Right atrium auricular region (tissue), 2 donors: ENCODE measurements at places on chromosomes 6 and 20. TPM values are rescaled to one million over a fixed set of nuclear protein-coding genes. Genes with fewer than 3 reads are reported as not detected.
A peak's percentile ranks its signal among the peaks of the same experiment; 100 is the strongest.

Gene SLC22A16
- total RNA-seq: not detected

Gene OPN5
- total RNA-seq: not detected

Gene NHLRC1
- 2.4 TPM for total RNA-seq

Gene SLC22A7
- not detected for total RNA-seq

Gene TCEA2
- 17.8 TPM for total RNA-seq

Gene NKAIN4
- not detected for total RNA-seq

DNA sequence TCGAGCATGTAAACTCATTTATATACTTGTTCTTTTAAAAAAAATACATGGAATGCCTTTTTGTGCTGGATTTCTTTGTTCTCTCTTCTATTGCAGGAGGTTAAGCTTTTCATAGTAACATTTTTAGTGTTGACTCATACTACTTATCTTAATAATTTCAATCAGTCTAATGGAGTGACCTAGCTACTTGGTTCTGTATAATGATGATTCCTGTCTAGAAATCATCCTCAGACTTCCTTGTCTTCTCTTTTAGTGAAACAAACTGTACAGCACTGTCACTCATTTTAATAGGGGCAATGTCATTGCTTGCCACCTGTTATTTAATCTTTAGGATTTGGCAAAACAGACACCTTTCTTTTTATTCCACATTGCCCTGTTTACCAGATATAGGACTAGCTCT is 62.3 kb downstream of the ADGRB3 start:
- DNase-seq: no peak

DNA sequence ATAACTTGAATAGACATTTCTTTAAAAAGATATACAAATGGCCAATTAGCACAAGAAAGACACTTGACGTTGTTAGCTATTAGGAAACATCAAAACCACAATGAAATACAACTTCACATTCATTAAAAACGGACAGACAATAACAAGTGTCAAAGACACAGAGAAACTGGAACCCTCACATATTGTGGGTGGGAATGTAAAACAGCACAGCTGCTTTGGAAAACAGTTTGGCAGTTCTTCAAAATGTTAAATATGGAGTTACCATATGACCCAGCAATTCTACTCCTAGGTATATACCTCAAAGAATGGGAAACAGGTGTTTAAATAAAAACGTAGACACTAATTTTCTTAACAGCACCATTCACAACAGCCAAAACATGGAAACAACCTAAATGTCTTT is 100.5 kb upstream of the SLC22A23 start:
- DNase-seq: no peak

DNA sequence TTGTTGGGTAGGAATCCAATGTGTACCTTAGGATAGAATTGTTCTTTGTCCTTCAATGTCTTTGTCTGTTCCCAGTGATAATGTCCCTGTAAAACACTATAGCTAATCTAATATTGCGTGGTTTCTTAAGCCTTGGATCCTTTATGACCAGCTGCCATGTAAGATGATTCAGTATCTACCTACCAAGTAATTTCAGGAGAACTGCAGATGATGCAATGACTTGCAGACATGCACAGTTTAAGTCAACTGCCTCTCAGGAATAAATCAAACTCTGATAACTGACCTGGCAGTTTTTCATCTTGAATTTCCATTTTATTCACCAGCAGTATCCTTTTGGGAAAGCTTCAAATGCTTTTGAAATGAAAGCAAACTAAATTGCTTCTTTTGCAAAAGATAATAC is 157.8 kb downstream of the TPBG start:
- no peak for DNase-seq

- no peak for DNase-seq
Measured at GRCh38 chr20:3472105-3472504, 1.3 kb downstream of the ATRN start.

DNA sequence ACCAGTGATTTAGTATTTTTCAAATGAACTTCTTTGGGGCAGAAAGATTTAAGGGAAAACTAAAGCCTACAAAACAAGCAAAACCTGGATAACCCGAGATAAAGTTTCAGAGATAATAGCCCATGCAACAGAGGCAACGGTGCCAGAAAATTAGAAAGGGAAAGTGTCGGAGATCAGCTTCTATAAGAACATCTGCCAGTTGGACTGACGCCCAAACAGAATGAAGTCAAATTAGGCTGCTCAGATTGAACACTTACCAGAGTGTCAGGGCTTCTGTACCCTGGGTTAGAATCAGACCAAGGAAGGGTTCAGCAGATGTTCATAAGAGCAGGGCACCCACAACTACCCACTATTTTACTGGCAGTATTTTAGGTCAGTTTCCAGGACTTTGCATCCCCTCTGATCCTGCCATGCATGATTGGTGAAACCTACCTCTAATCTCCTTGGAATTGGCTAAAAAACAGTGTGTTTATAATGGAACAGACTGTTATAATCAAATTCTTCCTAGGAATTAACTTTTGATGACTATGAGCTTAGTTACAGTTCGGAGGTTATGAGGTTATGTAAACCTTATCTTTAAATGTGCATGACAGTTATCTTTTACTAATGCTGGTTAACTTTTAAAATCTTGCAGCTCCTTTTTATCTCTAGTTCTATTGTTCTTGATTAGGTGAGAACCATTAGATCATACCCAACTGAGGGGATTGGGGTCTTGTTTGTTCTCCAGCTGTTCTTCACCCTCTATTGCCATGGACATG is 13.1 kb downstream of the BMP2 start:
- no peak for DNase-seq

- DNase-seq: no peak
Measured at GRCh38 chr6:116492331-116493067, 18.9 kb upstream of the CALHM5 start.

GRCh38 chr6:169119669-169120068 is 134.0 kb downstream of the THBS2 start:
- no peak for DNase-seq

DNA sequence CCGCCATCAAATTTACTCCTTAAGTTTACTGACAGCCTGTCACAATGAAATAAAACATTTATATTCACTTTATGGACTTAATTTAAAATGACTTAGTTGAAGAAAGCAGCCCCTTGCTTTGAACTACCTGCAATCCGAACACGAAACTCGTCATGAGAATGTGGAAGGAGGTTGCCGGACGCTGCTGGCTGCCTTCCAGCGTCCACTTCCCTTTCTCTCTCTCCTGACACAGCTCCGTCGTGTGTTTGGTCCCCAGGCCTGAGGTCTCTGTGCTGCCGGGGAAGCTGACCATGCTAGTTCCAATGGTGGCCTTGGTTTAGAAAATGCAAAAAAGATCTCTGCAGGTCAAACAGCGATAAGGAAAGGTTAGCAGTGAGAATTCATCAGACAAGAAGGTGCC is 519.7 kb downstream of the CDH26 start:
- no peak for DNase-seq

GRCh38 chr6:151018046-151018445 is 152.5 kb downstream of the MTHFD1L start:
- peak; percentile 28 for DNase-seq

- DNase-seq: no peak
Measured at GRCh38 chr6:128246472-128247260, 273.7 kb downstream of the PTPRK start.

GRCh38 chr6:107822176-107823046 is 1.7 kb downstream of the SCML4 start:
- DNase-seq: no peak

GRCh38 chr6:33856655-33857054 is 52.9 kb upstream of the MLN start:
- DNase-seq: no peak

GRCh38 chr6:148323344-148323743 is 19.3 kb upstream of the SASH1 start:
- DNase-seq: no peak

- no peak for DNase-seq
Measured at GRCh38 chr20:23278172-23278571, 72.4 kb upstream of the NXT1 start.

DNA sequence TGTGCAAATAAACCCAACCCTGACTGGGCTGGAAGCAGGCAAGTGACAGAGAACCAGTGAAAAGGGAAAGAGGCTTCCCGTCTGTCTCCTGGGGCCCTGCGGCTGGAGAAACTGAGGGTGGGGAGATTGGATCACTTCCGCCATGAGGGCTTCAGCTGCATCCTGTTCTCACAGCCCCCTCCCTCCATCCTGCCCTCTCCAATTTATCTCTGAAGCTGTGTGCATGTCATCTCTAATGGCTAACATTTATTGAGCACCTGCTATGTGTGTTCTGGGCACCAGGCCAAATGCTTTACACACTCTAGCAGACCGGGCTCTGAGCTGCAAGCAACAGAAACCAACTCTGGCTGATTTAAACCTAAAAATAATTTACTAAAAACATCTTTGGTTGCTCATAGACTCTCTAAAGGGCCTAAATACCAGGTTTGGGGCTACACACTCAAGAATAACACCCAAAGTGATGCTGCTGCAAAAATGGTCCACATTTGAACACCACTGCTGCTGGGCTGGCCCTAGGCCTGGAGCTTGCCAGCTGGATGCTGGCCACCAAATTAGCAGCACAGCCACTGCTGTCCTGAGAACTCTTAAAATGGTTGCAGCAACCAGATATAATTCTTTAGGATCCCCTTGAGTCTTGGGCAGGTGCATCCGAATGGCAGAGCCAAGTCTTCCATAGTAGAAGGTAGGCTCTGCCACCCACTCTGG is 123.6 kb upstream of the LRFN2 start:
- no peak for DNase-seq

GRCh38 chr6:131911951-131912350 is 39.2 kb downstream of the CCN2 start:
- no peak for DNase-seq

DNA sequence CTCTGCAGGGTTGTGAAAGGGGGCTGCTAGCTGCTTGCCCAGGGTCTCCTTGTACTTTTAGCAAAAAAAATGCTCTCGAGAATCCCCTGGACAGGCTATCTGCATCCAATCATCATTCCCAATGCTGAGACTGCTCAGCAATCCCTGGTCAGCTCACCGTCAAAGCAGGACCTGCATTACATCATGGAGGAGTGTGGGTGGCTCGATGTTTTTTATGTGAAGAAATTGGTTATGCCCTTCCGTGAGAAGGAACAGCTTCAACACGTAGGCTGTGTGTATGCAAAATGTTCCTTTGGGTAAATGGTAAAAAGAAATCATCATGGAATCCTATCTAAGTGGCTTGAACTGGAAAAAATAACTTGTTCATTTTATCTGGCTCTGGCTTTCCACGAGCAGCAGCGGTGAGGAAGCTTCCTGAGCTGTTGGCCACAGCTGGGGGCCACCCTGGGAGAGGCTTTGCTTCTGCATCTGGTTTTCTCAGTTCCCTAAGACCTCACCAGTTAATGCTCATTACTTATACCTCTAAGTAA is 111.4 kb downstream of the FYN start:
- DNase-seq: no peak

DNA sequence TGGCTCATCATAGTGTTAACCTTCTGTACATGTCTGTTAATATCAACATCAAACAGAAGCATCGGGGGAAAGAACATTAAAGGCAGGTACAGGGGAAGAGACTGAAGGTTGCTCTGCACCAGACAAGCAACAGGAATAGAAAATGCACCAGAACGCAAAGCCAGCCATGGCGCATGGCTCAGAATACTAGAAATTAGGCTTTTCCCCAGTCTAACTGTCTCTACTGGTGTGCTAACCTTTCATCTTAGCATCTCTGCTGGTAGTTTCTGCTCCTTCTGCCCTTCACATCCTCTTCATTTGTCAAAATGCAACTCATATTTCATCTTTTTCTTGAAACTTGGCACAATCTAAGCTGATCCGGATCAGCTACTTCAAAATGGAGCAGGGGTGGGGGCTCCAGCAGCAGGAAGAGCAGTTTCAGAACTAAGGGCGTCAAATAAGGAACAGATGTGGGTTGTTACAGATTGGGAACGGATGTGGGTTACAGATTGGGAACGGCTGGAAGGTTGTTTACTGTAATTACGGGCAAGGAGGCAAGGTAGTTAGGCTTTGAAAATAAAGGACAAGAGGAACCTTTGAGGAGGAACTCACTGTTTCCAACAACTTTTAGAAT is 13.1 kb upstream of the RNASET2 start:
- no peak for DNase-seq

DNA sequence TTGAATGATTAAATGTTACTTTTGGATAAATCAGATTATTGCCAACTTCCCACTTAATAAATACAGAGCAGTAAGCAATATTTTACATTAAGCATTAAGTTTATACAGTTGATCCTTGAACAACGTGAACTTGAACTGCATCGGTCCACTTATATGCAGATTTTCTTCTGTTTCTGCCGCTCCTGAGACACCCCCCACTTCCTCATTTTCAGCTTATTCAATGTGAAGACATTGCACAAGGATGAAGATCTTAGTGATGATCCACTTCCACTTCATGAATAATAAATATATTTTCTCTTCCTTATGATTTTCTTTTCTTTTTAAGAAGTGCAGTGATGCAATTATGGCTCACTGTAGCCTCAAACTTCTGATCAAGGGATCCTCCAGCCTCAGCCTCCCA is 167.2 kb downstream of the LINC00237 start:
- no peak for DNase-seq

DNA sequence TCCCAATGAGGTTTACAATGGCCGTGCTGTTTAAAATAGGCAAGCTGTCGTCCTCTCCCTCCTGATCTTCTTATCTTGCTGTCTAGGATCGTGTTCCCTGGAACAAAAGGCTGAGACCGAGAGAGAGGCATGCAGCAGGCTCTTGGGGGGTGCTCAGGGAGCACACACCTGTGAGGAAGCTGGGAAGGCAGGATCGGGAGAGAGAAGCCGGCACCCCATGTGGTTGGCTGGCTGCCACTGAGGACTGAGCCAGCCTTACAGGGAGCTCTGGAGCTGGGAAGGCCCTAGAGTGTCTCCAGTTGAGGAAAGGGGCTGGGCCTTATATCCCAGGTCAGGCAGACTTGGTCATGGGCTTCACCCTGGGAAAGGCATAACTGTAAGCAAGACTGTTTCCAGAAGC is 184.2 kb downstream of the LY86 start:
- no peak for DNase-seq

GRCh38 chr6:40963019-40963418 is 76.0 kb downstream of the UNC5CL start:
- no peak for DNase-seq

GRCh38 chr20:21172626-21173025 is 46.7 kb downstream of the KIZ start:
- no peak for DNase-seq

DNA sequence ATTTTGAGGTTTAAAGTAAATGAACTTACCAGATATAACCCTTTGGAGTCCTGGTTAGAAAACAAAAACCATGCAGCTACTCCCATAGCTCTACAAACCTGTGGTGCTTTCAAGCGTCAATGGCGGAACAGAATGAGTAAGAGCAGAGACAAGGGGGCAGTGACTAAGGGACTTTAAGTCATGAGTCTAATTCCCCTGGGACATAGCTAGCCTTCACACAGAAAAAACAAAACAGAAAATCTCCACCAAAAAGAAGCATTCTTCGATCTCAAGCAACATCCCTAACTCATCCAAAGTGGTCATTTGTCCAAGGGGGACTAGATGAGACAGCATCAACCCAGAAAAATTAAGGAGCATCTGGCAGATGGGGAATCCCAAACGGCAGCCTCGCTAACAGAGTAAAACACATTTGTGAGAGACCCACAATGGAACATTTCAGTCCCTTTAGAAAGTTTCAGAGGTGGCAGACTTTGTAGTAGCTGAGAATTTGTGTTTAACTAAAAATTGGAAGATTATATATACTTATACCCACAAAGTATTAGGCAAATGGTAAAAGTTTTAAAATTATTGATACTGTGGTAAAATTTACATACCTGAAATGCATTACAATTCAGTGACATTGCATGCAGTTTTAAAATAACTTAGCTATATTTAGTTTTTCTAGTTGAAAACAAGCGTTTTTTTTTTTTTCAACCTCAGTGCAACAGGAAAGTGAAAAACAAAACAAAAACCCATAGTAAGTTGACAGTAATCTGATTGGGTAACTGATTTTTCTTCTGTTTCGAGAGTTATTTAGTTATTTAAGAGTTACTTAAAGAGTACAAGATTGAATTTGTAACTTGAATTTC is 67.5 kb downstream of the KCNQ5 start:
- DNase-seq: no peak
